ENCODE measurements at places on chromosomes 2 and 18. TPM values are rescaled to one million over a fixed set of nuclear protein-coding genes. Genes with fewer than 3 reads are reported as not detected.

GRCh38 chr2:151422917-151423439, 13.3 kb downstream of the RIF1 start:
- DNase-seq: no peak

DNA sequence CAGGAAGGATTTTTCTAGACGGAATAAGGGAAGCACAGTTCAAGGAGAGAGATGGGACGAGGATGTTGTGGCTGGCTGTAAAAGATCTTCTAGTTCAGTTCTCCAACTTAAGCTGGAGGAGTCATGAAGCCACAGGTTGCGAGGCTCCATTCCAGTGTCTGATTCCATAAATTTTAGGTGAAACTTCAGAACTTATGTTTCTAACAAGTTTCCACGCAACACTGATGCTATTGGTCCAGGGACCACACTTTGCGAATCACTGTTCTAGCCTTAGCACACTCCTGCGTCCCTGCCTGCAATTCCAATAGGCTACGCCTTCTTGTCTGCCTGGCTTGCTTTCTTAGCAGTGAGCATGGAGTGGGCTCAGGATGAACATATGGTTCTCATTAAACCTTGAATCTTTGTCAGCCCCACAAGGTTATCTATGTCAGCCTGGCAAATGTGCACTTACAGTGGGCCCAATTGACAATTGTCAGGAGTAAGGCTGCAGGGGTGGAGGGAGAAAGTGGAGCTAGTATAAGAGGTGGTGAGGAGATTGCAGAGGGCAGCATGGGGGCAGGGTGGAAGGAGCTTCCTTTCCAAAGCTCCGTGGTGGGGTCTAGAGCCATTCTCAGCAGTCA, 438.1 kb upstream of the ST6GAL2 start:
- no peak for DNase-seq

- no peak for DNase-seq
These were observed 20.8 kb downstream of the DGUOK start for GRCh38 chr2:73947412-73948018.

DNA sequence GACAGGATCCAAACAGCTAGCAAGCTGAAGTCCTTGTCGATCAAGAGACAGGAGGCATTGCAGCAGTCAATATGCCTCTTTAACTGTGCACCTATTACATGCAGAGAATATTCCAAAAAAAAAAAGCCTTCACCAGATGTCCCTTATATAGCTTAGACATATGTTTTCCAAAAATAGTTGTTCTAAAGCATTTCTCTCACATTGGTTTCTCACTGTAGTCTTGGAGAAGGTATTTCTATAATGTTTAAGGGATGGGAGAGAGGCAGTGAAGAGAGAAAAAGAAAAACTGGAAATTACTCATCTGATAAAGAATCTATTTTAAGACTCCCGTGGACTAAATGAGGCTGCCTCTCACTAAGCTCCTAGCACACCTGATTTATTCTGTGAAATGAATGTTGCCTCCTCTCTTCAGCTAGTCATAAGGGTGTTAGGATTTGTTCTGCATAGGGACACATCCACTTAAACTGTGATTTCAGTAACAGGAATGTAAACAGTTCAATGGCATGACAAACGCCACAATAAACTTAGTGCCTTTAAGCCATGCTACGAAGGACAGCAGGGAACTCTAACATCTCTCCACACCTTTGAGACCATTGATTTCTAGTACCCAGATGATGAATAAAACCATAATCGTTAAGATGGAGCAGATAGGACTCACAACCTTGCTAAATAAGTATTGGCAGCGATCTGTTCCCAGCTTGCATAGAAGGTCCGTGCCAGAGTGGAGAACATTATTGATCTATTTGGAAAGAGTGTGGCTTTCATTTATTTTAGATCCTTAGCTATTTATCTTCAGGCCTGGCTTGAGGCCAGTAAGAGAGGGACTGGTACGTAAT, 98.6 kb upstream of the NCK2 start:
- no peak for DNase-seq

DNA sequence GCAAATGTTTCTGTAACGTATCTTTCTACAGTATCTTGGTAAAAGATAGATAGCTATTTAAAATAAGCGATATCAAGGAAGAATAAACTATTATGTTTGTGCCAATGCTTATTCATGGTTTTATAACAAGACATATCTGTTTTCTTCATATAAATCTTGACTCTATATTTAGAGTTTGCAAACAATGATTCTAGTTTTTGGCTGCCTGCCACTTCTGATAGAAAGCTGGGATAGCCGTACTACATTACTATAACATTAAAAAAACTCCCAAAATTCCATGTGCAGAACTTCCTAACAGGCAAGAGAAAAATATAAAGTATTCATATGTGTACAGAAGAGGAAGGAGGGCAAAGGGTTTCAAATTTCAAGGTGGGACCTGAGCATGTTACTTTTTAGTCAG, 985.0 kb downstream of the BCL11A start:
- no peak for DNase-seq

Gene MAP2
- total RNA-seq: not detected

Gene DIS3L2
- total RNA-seq: 28.6 TPM

All from CD8-positive, alpha-beta memory T cell (primary cell).